ENCODE measurements at places on chromosomes 1 and 21.
A peak's percentile ranks its signal among the peaks of the same experiment; 100 is the strongest.

GRCh38 chr21:42221581-42222345 is 2.8 kb downstream of the ABCG1 start:
- DNase-seq: no peak

DNA sequence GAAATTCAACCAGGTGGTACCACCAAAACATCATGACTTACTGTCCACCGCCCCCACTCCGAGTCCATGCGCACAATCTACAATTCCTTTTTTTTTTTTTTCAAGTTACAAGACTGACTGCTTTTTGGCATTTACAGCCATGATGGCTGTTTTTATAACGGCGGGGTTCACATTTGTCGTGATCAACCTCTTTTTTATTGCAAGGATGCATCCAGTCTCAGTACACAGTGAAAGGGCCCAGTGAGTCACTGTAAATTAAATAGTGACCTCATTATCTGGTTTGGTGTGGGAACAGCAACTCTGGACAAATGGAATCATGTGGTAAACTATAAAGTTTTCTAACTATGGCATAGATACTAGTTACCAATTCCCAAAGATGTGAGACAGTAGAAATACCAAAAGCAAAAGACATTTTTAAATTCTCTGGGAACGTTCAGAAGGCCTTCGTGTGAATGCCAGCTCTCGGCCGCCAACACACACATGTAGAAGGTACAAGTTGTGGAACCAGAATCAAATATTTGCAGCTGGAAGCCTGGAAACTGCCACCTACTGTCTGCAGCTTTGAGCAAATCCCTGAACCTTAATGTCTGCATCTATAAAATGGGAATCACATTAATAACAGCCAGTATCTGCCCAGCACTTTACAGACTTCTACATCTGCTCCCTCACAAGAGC is 4.9 kb downstream of the GLIS1 start:
- DNase-seq: no peak

DNA sequence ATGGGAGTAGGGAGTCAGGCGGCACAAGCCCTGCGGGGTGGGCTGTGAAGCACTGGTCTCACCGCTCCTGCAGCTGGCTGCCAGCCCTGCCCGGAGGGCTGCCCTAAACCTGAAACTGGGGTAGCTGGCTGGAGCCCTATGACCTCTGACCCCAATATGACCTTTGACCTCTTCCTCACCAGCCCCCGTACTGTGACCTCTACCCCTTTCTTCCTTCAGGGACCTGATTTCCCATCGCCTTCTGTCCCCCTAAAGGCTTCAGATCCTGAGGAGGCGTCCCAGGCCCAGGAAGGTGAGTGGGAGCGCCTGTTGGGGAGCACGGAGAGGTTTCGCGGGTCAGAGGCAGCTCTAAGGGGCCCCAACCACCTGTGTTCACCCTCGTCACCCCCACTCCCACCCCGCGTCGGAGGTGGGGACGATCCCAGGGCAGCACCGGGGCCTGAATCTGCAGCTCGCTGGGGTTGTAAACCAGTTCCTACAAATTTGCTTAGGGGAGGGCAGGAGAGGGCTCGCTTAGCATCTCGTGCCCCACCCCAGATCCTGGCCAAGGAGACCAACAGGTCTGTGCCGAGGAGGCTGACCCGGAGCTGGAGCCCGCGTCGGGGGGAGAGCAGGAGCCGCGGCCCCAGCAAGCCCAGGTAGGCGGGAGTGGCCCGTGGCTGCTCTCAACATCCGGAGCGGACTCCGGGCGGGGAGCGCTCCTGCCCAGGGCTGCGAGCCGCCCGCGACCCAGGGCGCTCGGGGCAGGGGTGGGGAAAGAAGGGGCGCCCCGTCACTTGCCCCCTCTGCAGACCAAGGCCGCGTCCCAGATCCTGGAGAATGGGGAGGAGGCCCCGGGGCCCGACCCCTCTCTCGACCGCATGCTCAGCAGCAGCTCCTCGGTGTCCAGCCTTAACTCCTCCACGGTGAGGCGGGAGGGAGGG is 7.3 kb downstream of the SYTL1 start:
- peak; percentile 27 for DNase-seq

GRCh38 chr1:114609826-114610225 is 28.4 kb upstream of the BCAS2 start:
- no peak for DNase-seq

- DNase-seq: no peak
Measured at GRCh38 chr21:44414291-44415072, 40.8 kb upstream of the LRRC3 start.

GRCh38 chr1:110343249-110343648 is 4.1 kb downstream of the RBM15 start:
- DNase-seq: no peak

DNA sequence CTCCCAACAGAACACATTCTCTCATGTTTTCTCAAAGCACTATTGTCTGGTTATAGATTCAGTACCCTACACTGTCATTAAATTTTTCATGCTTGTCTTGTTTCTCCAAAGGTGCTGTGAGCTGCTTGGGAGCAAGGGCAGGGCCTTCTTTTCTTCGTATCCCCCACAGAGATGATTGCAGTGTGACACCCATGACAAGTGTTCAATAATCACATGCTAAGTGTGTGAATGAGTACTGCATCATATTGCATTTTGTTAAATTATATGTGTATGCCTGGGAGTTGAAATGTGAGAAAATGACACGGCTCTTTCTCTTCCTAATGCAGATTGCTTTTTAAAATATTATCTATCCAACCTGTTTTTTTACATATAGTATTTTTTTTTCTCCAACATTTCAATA is 57.3 kb upstream of the MAGI3 start:
- no peak for DNase-seq

DNA sequence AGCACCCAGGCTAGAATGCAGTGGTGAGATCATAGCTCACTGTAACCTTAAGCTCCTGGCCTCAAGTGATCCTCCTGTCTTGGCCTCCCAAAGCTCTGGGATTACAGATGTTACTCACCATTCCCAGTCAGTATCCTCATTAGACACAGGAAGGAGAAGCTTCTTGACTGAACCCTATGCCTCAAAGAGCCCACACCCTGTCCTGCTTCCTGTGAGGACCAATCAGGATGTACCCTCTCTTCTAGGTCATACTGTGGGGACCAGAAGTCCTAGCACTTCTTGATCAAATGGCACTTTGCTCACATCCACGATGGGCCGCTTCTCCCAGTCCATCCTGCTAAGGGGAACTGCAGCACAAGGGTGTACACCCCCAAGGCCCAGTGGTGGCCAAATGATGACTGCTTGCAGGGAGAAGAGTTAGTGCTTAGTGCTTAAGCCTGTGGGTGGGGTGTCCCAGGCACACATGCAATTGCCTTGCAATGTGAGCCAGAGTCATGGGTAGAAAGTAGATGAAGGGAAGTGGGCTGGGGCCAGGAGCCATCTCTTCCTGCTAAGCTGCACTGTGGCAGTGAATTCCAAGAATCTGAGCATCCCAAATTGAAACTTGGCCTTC is 9.8 kb downstream of the CD34 start:
- DNase-seq: no peak

GRCh38 chr1:40795811-40796586 is 12.4 kb downstream of the KCNQ4 start:
- no peak for DNase-seq

GRCh38 chr1:71311376-71311775 is 230.5 kb upstream of the ZRANB2 start:
- no peak for DNase-seq

- DNase-seq: no peak
Measured at GRCh38 chr21:45515241-45516061, 26.8 kb downstream of the SLC19A1 start.

GRCh38 chr1:31745096-31745945 is 18.8 kb downstream of the ADGRB2 start:
- peak; percentile 33 for DNase-seq

GRCh38 chr1:71339238-71339637 is 258.4 kb upstream of the ZRANB2 start:
- no peak for DNase-seq

GRCh38 chr1:218030846-218031245 is 254.2 kb upstream of the RRP15 start:
- no peak for DNase-seq

DNA sequence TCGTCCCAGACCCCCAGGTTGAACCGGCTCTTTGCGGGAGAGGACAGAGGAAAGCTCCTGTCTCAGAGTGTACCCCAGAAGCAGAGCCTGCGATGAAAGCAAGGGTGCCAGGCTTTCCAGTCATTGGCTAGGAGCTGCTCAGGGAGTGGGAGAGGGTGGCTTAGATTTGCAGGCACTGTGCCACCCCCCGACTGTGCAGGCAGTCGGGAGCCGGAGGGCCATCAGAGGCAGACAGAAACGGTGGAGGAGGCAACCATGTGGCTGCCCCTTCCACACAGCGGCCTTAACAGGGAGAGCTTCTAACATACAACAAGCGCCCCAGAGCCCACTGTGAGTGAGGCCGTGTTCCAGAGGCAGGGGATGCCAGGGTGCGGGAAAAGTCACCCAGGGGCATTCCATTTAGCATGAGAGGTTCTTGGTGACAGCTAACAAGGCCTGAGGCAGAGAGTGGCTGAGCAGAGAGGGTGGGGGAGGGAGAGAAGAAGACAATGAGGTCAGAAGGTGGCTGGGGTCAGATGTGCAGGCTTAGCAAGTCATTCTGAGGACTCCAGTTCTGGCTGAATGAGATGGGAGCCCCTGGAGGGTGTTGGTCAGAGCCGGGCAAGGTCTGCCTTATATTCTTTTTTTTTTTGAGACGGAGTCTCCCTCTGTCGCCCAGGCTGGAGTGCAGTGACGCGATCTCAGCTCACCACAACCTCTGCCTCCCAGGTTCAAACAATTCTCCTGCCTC is 9.5 kb upstream of the C1orf167 start:
- no peak for DNase-seq

GRCh38 chr21:38905752-38906151 is 100.0 kb downstream of the ETS2 start:
- DNase-seq: no peak

DNA sequence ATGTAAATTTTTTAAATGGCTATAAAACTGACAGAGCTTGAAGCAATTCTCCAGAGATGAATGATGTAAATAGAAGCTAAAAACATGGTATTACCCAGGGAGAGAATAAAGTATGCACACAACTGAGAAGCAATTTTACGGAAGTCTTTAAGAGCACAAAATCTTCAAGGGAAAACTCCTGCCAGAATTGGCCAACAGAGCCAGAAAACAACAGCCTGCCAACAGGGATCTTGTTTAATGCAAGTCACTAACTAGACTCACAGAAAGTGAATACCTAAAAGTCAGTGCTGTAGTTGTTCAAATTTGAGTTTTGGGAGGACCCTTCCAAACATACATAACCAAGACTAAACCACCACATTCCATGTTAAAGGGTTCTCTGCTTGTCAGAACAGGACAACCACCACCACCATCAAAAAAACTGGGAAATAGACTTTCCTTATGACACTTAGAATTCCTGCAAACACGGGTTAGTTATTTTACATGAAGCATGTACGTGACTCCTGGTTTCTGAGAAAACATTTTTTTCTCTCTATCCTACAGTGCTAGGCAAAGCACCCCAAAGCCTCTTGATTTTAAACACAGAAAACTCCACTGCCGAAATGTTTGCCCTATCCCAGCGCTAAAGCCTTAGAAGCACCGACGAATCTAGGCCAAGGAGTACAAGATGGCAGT is 1.6 kb downstream of the EPS15 start:
- DNase-seq: no peak

- no peak for DNase-seq
Measured at GRCh38 chr1:22932803-22933470, 39.7 kb downstream of the LACTBL1 start.

DNA sequence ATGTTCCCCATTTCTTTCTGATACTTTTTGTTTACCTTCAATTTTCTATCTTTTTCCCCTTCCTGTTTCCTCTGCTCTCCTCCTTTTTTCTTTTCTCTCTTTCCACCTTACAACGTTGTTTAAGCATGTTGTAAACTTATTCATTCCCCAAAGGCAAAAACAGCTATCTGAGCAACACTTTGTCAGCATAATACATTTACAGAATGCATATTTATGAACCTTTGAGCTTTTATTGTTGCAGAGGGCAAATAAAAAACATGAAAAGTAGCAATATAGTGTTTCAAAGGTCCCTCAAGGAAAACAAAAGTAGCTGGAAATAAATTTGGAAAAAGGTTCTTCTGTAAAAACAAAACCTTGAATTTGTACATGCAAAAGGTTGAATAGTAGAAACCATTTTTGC is 169.5 kb downstream of the ATP6V1G3 start:
- no peak for DNase-seq

GRCh38 chr1:74523873-74524480 is 11.6 kb upstream of the LRRC53 start:
- no peak for DNase-seq

GRCh38 chr1:174652569-174653280 is 205.0 kb downstream of the GPR52 start:
- DNase-seq: no peak

DNA sequence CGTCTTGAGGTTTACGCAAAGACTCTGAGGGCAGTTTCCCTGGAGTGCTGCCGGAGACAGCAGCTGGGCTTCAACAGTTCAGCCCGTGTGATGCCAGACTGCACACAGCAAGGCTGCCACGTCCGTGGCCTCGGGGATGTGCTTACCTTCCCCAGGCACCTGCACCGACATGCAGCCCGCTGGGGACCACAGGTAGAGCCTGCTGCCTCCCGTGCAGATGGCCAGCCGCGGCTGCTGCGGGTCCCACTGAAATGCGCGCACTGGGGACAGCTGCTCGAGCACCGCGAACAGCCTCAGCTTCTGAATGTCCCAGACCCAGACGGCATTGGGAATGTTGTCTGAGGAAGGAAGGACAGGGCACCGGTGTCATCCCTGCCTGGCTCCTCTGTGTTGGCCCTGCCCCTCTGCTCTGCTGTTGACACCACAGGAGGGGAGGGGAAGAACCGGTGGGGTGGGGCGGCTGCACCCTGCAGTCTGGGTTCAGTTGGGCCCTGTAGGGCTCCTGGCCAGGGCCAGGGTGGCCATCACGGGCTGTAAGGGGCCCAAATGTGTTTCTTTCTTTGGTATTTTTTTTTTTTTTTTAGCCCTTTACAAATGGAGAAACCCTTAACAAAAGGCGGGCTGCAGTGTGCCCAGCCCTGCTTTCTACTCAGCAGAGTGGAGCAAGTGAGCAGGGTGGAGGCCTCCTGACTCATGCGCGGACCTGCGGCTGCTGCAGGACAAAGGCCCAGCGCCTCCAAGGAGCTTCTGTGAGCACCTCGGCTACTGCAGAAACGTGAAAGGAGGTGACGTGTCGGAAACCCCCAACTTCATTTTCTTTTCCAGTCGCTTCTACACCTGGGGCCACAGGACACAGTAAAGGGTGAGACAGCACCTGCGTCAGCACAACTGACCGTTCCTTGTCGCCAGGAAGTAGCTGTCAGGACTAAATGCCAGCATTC is 6.8 kb downstream of the TPRG1L start:
- DNase-seq: no peak

DNA sequence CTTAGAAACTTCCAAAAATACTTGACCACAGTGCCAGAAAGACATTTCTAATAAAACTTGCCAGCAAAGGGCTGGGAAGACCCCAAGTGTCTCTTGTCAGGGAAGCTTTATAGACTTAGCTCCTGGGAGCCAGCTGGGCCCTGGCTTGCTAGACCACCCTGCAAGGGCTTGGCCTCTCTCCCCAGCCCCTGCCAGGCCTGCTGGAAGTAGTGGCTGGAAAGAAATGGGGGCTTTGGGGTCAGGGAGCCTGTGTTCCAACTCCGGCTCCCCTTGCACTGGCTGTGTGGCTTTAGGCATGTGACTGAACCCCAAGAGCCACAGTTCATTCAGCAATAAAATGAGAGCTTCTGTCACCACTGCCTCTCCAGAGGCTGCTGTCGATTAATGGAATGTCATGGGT is 31.1 kb downstream of the H3-3A start:
- no peak for DNase-seq

All from stimulated activated CD4-positive, alpha-beta T cell treated with anti-CD3 and anti-CD28 coated beads, Interleukin-4, amount 100 ng/mL, for 4 hours (primary cell).